ENCODE measurements at places on chromosomes 5 and 9.
A peak's percentile ranks its signal among the peaks of the same experiment; 100 is the strongest.

DNA sequence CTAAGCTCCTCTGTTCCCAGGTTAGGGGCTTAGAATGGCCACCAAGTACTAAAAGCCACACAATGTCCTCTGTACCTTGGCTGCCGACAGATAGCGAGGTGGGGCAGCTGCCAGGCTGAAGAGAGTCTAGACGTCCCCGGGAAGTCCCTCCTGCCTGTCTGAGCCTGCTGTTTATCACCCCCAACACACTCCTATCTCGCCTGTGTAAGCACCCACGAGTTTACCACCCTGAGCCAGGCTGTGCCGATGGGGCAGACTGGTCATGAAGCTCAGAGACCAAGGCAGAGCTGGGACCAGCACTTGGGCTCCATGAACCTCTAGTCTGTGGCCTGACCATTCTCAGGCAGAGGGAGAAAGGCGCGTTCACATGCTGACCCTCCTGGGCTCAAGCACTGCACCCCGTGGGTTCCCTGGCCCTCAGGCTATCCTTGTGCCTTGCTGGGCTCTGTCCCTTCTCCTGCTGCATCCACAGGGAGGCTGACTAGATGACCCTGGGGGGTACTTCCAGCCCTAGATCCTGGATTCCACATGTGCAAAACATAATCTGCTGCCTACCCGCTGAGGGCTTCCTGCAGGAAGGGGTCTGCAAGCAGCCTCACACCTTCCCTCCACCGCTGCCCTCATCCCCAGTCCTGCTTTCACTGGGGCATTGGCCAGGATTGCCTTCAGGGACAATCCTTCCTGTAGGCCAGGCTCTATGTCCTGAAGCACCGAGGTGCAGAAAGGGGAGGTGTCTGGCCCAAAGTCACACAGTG, 18.6 kb upstream of the SLC25A51 start:
- peak; percentile 86 for DNase-seq

GRCh38 chr5:109898269-109899162, 208.8 kb downstream of the MAN2A1 start:
- no peak for DNase-seq

DNA sequence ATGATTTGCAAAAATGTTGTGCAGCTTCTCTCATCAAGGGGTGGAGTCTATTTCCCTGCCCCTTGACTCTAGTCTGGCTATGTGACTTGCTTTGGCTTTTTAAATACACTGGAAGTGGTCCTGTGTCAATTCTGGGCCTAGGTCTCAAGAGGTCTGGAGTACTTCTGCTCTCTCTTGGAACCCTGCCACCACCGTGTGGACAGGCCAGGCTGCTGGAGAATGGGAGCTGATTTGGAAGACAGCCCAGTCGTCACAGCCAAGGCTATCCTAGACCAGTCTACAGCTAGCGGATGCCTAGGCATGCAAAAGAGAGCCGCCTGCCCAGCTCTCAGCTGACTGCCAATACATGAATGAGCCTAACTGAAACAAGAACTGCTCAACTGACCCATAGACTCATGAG, 56.7 kb upstream of the CLINT1 start:
- DNase-seq, result peak; percentile 50

- DNase-seq, result no peak
Observed at GRCh38 chr5:83503662-83504061, 32.1 kb downstream of the VCAN start.

DNA sequence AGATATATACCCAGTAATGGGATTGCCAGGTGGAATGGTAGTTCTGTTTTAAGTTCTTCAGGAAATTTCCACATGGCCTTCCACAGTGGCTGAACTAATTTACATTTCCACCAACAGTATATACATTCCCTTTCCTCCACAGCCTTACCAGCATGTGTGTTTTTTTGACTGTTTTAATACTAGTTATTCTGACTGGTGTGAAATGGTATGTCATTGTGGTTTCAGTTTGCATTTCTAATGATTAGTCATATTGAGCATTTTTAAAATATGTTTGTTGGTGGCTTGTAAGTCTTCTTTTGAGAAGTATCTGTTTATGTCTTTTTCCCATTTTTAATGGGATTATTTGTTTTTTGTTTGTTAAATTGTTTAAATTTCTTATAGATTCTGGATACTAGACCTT, 208.9 kb downstream of the CFAP90 start:
- DNase-seq, result no peak

Data from hematopoietic multipotent progenitor cell treated with erythropoietin and hydrocortisone succinate and interleukin-3 and kit ligand, for 4 days (in vitro differentiated cells).